ENCODE measurements at places on chromosomes 12 and 14.

DNA sequence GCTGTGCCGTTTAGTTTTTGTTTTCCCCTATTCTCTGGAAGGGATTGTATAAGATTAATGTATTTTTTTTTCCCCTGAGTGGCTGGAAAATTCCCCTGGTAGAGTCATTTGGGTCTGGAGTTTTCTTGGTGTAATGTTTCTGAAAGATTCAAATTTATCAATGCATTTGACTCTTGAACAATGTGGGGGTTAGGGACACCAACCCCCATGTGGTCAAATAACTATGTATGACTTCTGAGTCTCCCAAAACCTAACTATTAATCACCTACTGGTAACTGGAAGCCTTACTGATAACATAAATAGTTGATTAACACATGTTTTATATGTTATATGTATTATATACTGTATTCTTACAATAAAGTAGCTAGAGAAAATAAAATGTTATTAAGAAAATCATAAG lies 220.1 kb upstream of the PDE3A start:
- DNase-seq: peak; percentile 12

- no peak for DNase-seq
These were observed 4.1 kb upstream of the PCNX4 start for GRCh38 chr14:60087668-60088067.

DNA sequence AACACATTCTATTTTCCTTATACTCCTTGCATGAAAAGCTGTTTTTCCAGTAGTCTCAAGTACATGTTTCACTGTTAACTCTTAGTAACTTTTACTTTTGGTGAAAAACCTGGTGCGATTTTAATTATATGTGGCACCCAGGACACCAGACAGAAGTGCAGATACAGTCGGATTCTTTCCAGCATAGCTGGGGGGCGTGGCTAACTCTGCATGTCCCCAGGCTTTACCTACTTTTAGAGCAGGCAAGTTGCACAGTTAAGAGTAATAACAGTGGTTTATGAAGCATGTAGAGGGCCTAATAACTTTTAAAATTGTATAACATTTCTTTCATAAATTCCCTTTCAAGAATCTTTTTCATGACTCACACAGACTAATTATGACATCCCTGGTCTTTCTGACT lies 70.7 kb downstream of the HSD17B6 start:
- DNase-seq: peak; percentile 5

DNA sequence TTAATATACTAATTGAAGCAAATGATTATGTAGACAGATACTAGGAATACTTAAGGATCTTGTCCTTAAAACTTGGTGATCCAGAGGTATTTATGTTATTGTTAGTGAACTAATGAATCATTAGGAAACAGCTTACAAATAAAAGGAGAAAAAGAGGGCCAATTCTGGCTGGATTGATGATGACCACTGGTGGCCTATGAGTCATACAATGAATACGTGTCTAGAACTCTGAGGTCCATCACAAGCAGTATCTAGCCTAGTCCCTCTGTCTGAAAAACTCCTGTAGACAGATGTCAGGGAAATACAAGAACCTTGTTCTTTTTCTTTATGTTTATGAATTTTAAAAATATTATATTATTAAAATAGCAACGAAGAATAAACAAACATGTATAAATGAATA lies 51.7 kb upstream of the RTL1 start:
- peak; percentile 55 for DNase-seq

DNA sequence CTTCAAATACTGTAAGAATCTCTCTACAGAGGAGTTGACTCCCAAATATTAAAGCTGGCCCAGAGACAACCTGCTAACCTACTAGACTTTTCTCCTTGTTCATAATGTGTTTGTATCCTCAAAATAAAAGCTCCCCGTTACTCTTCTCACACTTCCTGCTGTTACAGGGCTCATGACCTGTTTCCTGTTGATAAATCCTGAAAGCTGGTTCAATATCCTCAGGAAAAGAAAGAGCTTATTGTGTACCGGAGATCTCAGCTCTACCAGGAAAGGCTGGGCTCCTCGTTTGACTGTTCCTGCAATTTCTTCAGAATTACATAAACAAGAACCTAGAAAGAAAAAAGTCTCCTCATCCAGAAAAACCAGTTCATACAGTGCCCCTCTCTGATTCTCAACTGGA lies 30.8 kb downstream of the CLEC1A start:
- DNase-seq: no peak

DNA sequence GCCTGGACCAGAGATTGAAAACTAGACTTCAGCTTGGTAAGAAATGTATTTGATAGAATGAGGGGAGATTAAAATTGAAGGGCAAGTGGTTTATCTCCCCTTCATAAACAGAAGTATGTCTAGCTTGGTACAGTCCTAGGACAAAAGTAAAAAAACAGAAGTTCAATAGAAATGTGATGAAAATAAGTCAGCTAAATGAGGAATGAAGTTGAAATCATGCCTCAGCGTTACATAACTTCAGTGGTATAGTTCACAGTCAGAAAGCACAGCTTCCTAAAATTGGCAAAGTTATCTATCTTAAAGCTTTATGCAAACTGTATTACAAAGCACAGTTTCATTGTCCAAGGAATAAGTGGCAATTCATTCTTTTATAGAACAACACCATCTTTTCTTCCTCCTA lies 90.2 kb upstream of the SYT10 start:
- no peak for DNase-seq

DNA sequence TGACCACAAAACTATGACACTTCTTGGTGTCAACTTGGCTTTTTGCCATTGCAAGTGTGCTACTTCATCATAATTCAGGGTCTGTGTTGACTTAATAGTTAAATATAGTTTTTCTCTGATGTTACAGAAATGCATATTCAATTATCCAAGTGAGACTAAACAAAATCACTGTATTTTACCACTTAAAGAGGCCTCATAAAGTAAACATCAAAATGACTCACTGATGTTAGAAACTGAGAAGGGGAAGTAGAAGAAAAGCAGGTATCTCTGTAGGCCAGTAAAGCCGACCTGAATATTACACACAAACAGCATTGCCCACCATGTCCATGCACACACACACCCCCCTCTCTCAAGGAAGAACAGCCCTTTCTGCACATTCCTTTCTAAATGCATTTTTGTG lies 55.4 kb downstream of the RPAP3 start:
- DNase-seq: no peak

GRCh38 chr12:46499901-46500300 lies 127.3 kb upstream of the SLC38A2 start:
- DNase-seq: no peak

- no peak for DNase-seq
These were observed 23.1 kb downstream of the GMFB start for GRCh38 chr14:54465654-54466053.

GRCh38 chr12:52123487-52124186 lies 44.1 kb downstream of the SMIM41 start:
- DNase-seq: no peak

DNA sequence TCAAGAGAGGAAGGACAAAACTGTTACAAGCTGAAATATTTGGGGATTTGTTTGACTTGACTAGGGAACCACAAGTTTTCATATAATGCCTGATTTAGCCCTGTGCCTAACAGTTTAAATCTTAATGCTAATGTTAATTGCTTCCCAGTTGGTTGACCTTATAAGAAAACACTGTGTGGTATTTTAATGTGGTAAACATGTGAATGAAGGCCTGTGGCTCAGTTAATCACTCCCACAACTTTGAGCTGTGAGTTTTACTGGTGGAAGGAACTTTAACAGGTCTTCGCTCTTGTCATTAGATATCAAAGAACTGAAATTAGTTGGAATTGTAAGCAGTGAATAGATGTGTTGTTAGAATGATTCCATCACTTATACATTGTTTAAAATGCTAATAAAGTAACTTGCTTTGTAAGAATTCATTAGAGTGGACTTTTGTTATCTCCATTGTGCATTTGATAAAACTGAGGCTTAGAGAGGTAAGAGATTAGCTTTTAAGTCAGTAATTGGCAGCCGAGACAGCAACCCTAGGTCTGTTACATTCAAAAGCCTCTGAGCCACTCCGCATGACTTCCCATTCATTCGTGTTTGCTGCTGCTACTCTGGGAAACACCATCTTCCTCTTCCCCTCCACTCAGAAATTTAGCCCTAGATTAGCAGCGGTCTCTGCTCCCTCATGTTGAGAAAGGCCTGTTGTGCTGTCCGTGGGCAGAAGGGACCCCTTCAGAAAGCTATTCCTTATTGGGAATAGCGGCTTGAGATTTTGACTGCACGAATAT lies 1.0 kb upstream of the TBK1 start:
- peak; percentile 16 for DNase-seq

DNA sequence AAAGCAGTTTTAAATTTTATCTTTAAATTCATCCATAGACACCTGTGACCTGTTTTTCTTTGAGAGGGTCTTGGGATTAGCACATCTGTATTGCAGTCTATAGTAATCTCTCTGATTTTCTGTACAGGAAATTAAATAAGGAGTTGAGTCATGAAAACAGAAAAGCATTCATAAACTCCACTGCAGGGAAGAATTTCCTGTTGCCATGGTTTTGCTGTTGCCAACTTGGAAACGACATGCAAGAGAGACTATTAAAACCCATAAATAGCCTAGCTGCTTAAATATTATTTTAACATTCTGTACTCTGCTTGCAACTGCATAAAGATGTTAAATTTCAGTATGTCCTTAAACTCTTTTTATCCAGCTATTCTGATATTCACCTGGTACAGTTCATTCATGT lies 281.0 kb upstream of the RGS6 start:
- peak; percentile 87 for DNase-seq

GRCh38 chr14:64636980-64637429 lies 67.2 kb upstream of the PLEKHG3 start:
- no peak for DNase-seq

DNA sequence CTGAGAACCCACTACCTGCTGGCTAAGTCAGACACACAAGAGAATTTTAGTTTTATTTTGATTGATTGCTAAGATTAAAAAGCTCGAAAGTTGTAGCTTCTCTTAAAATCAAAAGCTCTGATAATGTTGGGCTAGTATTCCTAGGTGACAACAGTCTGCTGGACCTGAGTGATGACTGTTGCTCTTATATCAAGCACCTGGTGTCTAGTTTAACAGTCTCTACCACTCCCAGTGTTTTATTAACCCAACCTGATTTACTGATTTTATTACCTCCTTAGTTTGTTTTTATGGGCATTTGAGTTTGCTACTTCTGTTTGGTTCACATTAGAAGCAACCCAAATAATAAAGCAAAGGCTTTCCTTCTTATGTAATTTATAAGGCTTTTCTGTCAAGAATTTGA lies 41.8 kb downstream of the ATP6V1D start:
- DNase-seq: no peak

DNA sequence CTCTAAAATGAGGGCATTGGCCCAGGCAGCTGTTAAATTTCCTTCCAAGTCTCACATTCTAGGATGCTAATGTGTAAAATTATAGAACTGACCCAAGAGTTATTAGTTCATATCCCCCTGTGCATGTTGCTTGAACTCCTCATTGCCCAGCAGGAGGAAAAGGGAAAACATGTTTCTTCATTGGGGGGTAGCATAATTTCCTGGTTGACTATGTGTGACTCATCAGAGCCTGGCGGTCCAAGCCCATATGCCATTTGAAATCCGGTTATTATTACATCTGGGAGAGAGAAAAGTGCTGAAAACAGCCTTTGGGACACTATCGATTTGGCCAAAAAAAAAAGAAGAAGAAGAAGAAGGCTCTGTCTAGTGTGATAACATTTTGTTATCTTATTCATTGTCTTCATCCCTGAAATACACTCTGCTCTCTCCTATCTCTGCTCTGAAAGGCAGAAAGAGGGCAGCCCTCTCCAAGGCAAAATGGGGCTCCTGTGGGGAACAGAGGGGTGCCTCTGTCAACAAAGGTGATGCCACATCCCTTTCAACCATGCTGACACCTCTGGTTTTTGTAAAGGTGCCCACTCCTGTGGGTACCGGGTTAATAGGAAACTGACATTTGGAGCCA lies 114.2 kb downstream of the DAD1 start:
- DNase-seq: peak; percentile 59

GRCh38 chr12:80059102-80059501 lies 40.2 kb upstream of the OTOGL start:
- DNase-seq: no peak

DNA sequence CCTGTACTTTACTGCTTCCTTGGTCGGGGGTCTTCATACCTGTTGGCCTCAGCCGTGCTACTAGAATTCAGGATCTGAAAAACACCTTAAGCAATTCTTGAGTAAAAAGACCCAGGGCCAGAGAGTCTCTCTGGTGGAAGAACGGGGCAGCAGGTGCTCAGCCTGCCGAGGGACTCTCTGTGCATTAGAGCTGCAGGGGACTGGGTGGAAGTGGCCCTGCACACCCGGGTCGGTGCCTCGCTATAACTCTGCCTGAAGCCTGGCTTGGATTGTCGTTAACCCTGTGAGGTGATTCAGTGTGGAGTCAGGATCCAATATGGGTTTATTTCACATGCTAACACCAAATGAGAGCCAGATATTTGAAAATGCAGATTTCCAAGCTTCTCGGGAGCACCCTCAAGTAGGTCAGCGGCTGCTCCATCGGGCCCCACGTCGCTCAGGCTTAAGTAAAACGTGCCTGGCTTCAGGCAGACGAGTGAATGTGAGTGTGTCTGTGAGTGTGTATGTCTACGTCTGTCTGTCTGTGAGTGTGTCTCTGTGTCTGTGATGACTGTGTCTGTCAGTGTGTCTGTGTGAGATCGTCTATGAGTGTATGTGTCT lies 35.1 kb upstream of the C14orf180 start:
- no peak for DNase-seq

- peak; percentile 33 for DNase-seq
These were observed 115.5 kb upstream of the G2E3 start for GRCh38 chr14:30443368-30444007.

DNA sequence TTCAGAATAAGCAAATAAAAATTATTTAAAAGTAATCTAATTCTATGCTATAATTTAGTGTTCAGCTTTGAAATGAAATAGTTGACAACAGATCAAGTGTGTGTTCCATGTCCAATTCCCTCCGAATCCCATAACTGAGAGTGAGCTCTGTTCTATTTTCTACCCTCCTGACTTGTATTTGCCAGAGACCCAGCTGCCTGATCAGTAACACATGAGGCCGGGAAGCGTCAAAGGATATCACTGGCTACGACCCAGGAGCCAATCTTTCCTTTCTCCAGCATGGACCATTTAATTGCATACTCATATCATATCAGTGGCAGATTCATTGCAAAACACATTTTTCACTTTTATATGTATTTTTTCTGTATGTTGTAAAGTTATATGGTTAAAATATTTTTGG lies 108.8 kb upstream of the TSPAN8 start:
- no peak for DNase-seq
